A549 treated with ZK216348 at 1 μM for 4 hours (cell line): ENCODE measurements at places on chromosomes 16 and 17. TPM values are rescaled to one million over a fixed set of nuclear protein-coding genes. Genes with fewer than 3 reads are reported as not detected.

The HCRT gene
- 0.55 TPM in 1 of 5 replicates, not detected in the others for total RNA-seq

The IGF2BP1 gene
- 58.9 to 90.0 TPM (median 79.9 TPM) in 5 replicates for total RNA-seq

The GRIN2A gene
- total RNA-seq, result 0.14 to 0.31 TPM in 2 of 5 replicates, not detected in the others

The WSB1 gene
- 61.8 to 84.7 TPM (median 73.0 TPM) in 5 replicates for total RNA-seq

The SLC5A11 gene
- 0.42 to 0.73 TPM (median 0.60 TPM) in 5 replicates for total RNA-seq

The SCARF1 gene
- total RNA-seq, result 0.25 to 0.39 TPM (median 0.33 TPM) in 5 replicates

The OTOP2 gene
- total RNA-seq, result 0.06 to 0.14 TPM in 2 of 5 replicates, not detected in the others

The WSCD1 gene
- 1.9 to 3.9 TPM (median 3.3 TPM) in 5 replicates for total RNA-seq

The PLD6 gene
- total RNA-seq, result 6.5 to 8.2 TPM (median 7.3 TPM) in 5 replicates

The KRT12 gene
- not detected in 5 replicates for total RNA-seq

The PIMREG gene
- total RNA-seq, result 31.8 to 47.1 TPM (median 42.7 TPM) in 5 replicates

The TPPP3 gene
- total RNA-seq, result 7.5 to 12.4 TPM (median 12.3 TPM) in 5 replicates

The PRAC2 gene
- not detected in 5 replicates for total RNA-seq

The C16orf96 gene
- 0.04 to 0.06 TPM in 2 of 5 replicates, not detected in the others for total RNA-seq

The HID1 gene
- 7.1 to 12.7 TPM (median 11.0 TPM) in 5 replicates for total RNA-seq
